GM18507 (cell line): ENCODE measurements at places on chromosomes 3 and 15.

DNA sequence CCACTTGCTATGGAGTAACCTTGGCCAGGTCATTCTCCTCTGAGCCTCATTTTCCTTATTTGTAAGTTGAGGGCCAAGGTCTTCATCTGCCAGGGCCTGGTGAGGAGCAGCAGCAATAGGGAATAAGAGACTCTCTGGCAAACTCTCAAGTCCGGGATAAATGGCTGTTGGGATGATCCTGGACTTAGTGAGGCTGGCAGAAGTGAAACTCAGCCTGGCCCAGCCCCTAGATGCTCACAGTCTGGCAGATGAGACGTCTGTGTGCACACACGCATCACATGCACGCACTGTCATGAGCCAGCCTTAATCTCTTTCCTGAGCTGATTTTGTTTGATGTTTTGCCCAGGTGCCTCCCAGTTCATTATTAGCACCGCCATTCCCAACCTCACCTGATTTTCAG is 26.8 kb downstream of the SLC6A6 start:
- DNase-seq = no peak

- DNase-seq = no peak
Measured at GRCh38 chr15:76003364-76003763, 8.9 kb downstream of the NRG4 start.

DNA sequence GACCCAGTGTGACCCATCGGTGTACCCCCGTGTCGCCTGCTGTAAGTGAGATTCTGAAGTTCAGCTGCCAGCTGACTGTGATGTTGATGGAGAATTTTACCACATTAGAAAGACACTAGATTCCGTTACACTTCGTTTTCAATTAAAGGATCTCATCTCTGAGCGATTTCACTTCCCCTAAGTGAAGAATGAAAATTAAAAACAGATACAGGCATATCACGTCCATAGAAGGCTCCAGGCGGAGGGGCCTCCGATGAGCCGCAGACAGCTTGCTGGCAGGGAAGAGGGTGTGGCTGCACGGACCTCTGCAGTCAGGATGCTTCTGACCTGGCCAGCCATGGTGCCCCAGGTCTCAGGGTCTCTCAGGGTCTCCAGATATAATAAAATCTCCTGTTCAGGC is 6.6 kb upstream of the CPN2 start:
- DNase-seq = no peak

GRCh38 chr3:73601481-73601880 is 23.3 kb downstream of the PDZRN3 start:
- DNase-seq = no peak

DNA sequence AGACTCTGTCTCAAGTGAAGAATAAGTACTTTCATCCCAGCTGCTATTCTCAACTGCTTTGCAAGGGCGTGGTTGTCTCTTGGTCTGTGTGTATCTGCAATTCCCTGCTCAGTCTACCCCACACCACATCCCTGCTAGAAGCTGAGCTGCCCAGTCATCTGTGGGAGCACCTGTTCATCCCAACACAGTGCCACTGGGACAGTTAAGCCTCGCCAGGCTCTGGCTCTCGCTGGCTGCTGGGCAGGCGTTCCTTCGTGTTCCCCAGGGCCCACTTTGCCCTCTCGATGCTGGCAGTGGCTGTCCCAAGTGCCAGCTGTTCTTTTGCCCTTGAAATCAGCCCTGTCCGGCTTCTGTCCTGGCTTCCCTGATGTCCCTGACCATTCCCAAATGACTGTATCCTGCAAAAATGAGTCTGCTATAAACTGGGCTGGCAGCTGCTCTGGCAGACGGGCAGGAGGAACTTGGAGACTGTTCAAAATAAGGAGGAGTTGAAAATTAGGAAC is 91.6 kb upstream of the KLHL25 start:
- no peak for DNase-seq

DNA sequence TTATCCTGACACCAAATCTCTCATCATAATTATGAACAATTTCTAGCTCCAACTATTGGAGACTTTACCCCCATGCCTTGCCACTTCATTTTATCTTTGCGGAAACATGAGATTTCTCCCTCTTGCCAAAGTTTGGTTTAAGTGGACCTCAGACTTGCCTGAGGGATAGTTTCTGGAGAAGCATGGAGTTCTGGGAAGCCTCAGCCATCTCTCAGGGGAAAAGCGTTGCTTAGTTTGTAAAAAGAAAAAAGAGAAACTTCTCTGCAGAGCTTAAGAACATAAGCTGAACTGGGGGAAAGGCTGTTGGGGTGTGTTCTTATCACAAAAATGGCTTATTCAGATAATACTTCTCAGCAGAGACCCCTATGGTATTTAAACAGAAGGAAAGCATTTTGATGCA is 347.4 kb upstream of the ADAMTS9 start:
- DNase-seq = no peak

DNA sequence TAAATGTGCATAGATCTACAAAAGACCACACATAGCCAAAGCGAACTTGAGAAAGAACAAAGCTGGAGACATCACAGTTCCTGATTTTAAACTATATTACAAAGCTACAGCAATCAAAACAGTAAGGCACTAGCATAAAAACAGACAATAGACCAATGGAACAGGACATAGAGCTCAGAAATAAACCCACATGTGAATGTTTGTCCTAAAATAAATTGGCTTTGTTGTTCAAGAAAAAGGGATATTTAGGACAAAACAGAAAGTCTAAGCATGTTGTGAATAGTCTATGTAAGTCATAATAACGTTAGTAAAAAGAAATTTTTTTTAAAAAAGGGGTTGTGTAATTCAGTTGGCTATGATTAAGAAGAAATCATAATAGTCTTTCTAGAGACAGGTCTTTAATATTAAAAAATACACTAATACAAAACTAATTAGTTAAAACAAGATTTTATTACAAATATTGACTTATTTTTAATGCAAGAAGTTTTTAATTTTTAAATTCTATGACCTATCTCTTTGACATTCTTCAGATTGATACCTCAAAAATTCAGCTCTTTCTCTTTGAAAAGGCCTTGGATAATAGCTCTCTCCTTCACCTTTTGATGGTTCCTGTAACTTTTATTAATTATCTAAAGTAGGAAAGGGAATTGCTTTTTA is 11.6 kb downstream of the TMEM212 start:
- no peak for DNase-seq

DNA sequence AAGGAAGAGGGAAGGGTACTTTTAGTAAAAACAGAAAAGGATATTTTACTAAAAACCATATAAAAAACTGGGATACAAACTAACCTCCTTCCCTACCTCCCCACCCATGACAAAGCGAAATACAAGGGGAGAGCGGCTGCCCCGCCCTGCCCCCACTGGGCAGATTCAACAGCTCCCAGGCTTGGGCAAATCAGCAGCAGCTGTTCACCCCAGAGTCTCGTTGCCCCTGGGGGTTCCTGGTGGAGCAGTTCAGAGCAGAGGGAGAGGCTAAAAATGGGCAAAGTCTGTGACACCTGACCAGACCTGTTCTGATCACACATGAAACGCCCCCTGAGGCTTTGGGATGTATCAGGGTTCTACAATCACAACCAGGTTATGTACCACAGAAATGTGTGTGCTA is 2.5 kb upstream of the ETFA start:
- DNase-seq = no peak

DNA sequence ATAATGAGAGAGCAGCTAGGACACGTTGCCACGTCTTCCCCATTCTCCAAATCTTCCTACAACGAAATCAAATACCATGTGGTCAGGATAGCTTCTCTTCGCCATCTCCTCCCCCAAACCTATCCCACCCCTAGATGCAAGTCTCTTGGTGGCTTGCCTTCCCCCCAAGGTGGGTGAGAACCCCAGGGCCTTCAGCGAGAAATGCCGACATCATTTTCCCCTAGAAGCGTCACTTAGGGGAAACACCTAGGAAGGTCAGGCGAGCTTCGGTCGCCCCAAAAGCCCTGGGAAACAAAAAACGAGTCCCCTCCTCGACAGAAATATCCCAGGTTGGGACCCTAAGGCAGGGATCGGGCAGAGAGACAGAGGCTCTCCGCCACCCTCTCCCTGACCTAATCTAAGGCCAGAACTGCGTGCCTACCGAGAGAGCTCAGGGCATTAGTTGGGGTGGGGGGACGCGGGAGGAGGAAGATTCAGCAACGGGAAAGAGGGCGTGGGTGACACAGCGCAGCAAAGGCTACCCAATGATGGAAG is 502 bp downstream of the DPH3 start:
- no peak for DNase-seq

GRCh38 chr3:75294124-75294523 is 370.0 kb upstream of the FRG2C start:
- no peak for DNase-seq

GRCh38 chr15:74956648-74957475 is at the start of gene RPP25:
RPP25 (minus strand) TSS chr15:74956772; CDS start chr15:74956583, 189 bp downstream.
- DNase-seq = peak; percentile 75

DNA sequence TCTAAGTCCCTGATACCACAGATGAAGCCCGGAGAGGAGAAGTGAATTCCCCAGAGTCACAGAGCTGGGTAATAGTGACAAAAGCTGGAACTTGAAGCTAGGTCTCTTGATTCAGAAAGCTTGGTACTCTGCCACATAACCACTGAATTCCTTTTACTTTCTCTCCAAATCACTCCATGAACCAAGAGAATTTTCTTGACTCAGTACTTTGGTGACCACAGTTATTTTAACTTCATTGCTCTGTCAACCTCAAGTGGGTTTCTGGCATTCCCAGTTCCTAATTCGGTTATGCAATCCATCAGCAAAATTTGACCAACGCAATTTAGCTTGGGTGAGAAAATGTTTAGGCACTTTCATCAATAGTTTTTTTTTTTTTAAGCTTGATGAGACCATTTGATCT is 61.0 kb upstream of the PPARG start:
- no peak for DNase-seq

DNA sequence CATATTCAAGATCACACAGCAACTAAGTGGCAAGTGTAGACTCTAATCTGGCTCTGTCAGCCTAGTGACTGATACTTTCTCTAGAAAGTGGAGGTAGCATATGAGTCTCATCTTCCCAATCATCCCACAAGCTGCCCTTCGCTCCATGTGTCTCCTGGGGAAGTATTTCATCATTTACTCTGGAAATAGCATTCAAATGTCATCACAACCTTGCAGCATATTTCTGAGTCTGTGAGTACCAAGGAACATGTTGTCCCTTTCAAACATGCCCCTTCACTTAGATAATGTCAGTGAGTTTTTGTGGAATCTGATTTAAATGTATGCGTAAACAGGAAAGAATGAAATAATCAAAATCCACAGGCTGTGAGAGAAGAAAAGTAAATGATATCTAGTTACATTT is 322.9 kb downstream of the SLC9A9 start:
- DNase-seq = no peak

DNA sequence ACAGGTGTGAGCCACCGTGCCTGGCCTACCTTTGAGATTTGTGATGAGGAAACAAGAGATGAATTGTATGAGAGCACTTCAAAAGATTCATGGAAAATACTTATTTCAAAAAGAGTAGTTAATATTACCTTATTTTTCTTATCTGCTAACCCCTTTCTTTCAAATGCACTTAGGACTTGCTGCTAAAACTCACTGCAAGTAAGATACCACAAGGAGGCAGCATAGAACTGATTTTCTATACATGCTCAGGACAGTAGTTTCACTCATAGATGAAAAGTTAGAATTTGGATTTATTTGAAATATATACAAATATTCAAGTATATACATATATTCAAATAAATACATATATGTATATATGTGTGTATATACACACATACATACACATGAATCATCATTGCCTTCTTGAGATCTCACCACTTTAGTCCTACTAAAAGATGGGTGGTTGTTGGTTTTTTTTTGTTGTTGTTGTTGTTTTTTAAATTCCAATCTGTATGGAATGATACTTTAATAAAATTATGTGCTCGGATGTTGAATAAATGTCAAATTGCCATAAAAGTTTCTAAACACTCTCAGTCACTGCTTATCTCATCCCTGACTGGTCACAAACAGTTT is 2.4 kb downstream of the CCNDBP1 start:
- no peak for DNase-seq

DNA sequence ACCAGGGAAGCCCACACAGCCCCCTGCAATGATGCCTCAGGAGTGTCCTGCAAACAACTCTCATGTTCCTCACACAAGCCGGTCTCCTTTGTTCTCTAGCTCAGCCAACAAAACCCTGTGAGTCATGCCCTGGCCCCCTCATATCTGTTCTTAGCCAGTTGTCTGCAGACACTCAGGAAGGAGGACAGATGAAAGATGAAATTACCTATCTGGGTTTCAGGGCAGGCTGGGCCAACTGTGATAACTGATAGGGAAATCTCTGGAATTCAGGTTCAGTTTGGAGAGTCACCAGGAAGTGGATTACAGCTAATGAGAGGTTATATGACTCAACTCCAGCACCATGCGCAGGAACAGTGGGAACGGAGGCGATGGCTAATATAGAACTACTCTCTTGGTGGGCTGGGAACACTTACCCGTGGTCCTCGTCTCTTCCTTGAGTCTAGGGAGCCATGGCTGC is 352.0 kb upstream of the ADAMTS9 start:
- DNase-seq = no peak

DNA sequence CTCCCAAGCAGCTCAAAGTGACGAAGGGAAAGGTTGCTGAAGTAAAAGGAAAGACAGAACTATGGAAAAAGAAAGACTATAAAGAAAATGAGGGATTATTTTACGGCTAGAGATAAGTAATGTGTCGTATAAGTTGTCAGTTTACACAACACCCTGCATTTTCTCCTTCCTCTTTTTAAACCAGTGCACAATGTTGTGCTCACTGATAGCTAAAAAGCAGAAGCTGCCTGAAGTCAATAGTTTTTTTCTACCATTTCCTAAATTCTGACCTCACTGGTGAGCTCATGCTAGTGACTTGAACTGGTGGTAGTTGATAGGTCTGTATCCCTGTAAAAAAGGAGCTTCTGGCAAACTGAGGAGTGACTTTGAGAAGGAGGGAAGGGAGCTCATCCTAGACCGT is 368.6 kb upstream of the GBE1 start:
- no peak for DNase-seq

GRCh38 chr15:94228611-94229010 is 2.8 kb upstream of the MCTP2 start:
- DNase-seq = no peak

DNA sequence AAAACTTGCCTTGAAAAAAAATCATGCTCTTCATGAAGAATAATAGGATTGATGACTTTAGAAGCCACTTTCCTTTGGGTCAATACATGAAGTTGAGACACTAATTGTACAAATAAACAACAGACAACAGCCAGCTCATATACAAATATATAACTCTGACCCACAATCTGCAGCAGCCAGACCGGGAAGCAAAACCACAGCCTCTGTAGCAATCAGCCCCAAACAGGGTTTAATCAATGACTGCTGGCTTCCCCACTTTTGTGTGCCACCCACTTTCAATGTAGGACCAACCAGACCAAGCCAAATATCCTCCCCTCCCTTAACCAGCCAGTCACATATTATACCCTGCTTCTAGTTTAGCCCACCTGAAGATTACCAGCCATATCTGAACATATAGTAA is 39.0 kb downstream of the IFT57 start:
- DNase-seq = no peak

- no peak for DNase-seq
Measured at GRCh38 chr3:119146578-119147375, 812 bp downstream of the TEX55 start.
